Activated CD8-positive, alpha-beta memory T cell treated with anti-CD3 and anti-CD28 coated beads for 36 hours (primary cell): ENCODE measurements at places on chromosomes 7 and 10. TPM values are rescaled to one million over a fixed set of nuclear protein-coding genes. Genes with fewer than 3 reads are reported as not detected.

MAGI2 gene
- total RNA-seq: 0.30 TPM

PLCE1 gene
- not detected for total RNA-seq

KAZALD1 gene
- total RNA-seq: 0.21 TPM

GSAP gene
- total RNA-seq: 1.6 TPM

ZPBP gene
- not detected for total RNA-seq

NCAPG2 gene
- 85.0 TPM for total RNA-seq

ZNF277 gene
- total RNA-seq: 11.4 TPM

SPDYE11 gene
- total RNA-seq: not detected

SMKR1 gene
- total RNA-seq: 11.7 TPM

SPRN gene
- not detected for total RNA-seq

IL6 gene
- total RNA-seq: 1.4 TPM

ADCY1 gene
- total RNA-seq: 0.25 TPM

SCART1 gene
- 1.3 TPM for total RNA-seq

LIPK gene
- not detected for total RNA-seq

ASAH2B gene
- 8.8 TPM for total RNA-seq
